Activated CD4-positive, alpha-beta T cell treated with anti-CD3 and anti-CD28 coated beads for 48 hours (primary cell): ENCODE measurements at places on chromosomes 4 and X.

DNA sequence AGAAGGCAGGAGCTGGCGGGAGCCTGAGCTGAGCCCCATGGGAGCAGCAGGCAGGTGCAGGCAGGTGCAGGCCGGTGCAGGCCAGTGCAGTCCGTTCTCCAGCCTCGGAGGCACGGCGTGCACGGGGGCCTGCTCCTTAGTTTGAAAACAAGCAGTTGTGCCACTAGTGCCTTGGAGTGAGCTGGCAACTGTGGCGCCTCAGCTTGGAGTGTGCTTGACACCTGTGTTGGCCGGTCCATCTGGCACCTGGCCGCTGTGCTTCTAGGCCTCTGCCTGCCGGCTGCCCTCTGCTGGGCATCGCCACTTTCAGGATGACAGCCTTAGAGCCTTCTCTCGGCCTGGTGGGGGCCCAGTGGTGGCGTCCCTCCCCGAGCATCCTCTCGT lies 47.9 kb downstream of the RGS12 start:
- no peak for DNase-seq

DNA sequence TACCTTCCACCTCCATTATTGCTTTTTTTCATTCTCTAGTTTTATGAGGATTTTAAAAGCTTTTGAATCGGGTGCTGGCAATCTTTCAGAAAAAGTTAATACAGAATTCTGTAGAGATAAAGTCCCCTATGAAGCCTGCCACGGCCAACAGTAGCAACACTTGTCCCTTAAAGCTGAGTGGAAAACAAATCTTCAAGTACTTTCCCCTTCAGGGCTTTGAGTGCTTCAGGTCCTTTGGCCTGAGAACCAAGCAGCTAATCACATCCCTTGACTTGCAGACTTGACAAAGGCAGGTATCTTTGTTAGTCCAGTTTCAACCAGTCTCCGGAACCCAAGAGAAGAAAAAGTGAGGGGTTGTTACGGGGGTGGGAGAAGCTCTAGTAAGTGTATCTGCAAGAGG lies 144.4 kb downstream of the ATG4A start:
- DNase-seq = no peak

- DNase-seq = no peak
Measured at GRCh38 chrX:96453139-96453538, 231.5 kb upstream of the DIAPH2 start.

GRCh38 chr4:113445286-113445685 lies 316.3 kb downstream of the CAMK2D start:
- DNase-seq = peak; percentile 21

DNA sequence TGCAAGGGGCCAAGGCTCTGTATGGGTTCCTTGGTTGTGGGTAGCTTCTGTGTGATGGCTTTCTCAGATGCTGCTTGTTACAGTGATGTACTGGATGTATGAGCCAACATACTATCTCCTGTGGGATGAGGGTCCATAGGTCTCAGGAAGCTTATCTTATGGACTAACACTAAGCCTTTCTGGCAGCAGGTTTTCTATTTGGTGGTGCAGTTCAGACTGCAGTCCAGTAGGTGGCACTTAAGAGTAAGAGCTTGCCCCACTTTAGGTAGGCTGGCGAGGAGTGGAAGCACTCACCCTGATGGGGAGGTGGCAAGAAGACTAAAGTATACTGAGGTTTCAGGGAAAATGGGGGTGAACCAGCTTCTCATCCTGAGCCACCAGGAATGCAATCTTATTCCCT lies 306.7 kb upstream of the MAOA start:
- DNase-seq = peak; percentile 46

DNA sequence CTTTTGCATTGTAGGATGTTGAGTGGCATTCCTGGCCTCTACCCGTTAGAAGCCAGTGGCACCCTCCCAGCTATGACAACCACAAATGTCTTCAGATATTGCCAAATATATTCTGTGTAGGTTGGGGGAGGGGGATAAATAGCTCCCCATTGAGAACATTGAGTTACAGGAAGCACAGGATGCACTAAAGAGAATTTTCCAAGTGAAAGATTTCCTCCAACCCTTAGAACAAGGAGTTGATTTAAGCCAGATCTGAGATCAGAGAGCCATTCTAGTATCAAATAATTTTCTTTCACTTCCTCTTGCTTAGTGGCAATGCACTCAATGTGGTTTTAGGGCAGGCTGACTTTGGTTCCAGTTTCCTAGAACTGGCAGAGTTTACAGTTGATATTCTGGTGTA lies 436.6 kb downstream of the C4orf33 start:
- no peak for DNase-seq

- no peak for DNase-seq
Measured at GRCh38 chrX:133307637-133308498, 89.7 kb upstream of the TFDP3 start.

GRCh38 chr4:73152893-73153292 lies 83.4 kb upstream of the COX18 start:
- no peak for DNase-seq

- no peak for DNase-seq
Measured at GRCh38 chr4:189802884-189803283, 137.8 kb upstream of the FRG1 start.

GRCh38 chrX:13252726-13253125 lies 67.1 kb downstream of the ATXN3L start:
- DNase-seq = no peak

- DNase-seq = peak; percentile 50
Measured at GRCh38 chr4:7876201-7876875, 63.3 kb downstream of the AFAP1 start.

DNA sequence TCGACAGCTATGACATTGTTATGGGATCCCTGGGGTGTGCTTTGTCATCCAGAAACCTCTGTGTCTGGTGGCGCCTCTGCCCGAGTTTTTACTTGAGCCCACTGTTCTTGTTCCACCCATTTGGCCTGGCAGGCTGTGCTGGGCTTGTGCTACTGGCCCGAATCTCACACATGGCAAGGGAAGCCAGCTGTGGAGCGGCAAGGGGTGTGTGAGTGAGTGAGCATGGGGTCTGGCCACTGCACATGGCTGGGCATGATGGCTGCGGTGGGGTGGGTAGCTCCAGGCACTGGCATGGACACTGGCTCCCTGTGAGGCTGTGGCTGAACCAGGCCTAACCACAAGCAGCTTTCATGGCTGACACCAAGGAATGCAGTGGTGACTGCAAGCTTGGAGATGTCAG lies 89.2 kb downstream of the DACH2 start:
- DNase-seq = no peak

DNA sequence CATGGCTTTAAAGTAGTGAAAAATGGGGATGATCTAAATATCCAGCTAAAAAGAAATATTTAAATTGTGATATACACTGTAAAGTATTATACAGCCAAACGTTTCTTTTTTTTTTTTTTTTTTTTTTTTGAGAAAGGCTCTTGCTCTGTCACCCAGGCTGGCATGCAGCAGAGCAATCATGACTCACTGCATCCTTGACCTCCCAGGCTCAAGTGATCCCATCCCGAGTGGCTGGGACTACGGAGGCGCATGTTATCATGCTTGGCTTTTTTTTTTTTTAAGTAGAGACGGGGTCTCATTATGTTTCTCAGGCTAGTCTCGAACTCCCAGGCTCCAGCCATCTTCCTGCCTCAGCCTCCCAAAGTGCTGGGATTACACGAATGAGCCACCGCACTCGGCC lies 17.1 kb downstream of the SMIM14 start:
- DNase-seq = no peak
